ENCODE measurements at places on chromosomes 11 and 22. TPM values are rescaled to one million over a fixed set of nuclear protein-coding genes. Genes with fewer than 3 reads are reported as not detected.

GRCh38 chr11:33869481-33870422 lies 22.1 kb downstream of the LMO2 start:
- no peak for DNase-seq

DNA sequence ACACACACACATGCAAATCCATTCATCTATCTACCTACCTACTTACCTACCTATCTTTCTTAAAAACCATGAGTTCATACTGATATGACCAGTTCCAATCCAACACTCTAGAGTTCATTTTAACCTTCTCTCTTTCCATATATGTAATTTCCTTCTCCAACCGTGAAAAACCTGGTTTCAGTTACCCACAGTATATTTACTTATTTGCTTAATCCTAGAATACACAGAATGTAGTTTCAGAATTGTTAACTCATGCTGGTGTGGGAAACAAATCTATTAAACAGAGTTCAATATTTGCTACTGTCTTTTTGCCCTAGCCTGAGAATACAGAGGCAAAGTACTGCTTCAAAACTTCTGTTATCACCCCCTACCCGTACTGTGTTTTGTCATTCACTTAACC lies 101.3 kb downstream of the RRM1 start:
- DNase-seq = no peak

GRCh38 chr22:30272781-30273601 lies 6.3 kb upstream of the OSM start:
- no peak for DNase-seq

DNA sequence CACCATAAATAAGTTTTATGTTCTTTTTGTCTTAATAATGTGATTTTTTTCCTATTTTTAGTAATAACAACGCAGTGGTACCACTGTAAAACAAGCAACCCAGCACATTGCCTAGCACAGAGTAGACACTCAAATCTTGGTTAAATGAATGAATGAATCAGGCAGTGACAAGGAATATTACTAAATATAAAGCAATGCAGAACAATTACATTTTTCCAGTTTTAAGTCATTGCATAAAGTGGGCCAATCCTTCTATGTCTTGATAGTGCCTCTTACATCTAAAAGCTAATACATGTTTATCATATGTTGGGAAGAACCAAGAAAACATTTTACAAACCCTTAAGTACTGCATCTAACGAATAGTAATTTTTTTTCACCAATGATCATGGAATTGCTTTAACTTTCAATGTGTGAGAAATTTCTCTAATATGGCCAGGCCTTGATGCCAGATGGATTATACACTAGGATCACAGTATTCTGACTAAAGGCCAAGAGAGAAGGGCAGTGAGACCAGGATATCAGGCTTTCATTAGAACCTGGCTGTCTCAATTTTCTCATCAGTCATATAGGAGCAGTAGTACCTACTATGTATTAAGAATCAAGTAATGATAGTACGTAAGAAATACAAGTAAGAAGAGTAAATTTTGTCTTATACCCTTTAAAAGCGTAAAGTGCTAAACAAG lies 88.5 kb downstream of the TRIM44 start:
- no peak for DNase-seq

GRCh38 chr22:43828998-43829782 lies 17.1 kb upstream of the EFCAB6 start:
- no peak for DNase-seq

GRCh38 chr11:79663017-79663416 lies 222.2 kb upstream of the TENM4 start:
- DNase-seq = no peak

- DNase-seq = no peak
Measured at GRCh38 chr22:23467721-23468294, 112.3 kb downstream of the IGLL1 start.

- no peak for DNase-seq
Measured at GRCh38 chr22:19663821-19664355, 50.4 kb upstream of the SEPTIN5 start.

DNA sequence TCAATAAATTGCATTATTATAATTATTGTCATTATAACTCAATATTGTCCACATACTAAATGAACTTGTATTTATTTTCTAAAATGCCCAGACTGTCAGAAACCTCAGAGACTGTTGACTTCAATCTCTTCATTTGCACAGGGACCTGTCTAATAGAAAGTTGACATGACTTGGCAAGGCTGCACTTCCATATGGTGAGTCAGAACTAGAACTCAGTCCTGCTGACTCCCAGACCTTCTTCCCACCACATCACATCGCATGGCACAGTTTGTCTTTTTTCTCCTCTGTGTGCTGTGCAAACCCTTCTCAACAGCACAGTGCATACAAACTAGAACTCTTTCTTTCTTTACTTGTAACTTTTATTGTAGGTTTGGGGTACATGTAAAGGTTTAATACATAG lies 215.1 kb upstream of the BLID start:
- DNase-seq = no peak

DNA sequence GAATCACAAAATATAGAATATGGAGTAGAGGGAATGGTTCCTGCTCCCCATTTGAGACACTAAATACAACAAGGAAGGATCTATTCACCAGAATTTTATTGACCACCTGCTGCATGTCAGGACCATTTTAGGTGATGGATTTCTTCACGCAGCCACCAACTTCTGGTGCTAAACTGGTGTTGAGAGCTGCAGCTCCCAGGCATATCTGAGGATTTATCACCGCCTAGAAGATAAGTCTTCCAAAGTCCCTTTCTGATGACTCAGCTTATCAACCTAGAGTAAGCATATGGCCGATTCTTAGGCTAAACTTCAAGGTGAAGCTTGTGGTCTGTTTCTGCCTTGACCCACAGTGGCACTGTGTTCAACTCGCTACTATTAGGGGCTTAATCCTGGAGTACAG lies 6.7 kb downstream of the DDI1 start:
- no peak for DNase-seq

GRCh38 chr11:116384407-116384806 lies 388.4 kb downstream of the BUD13 start:
- no peak for DNase-seq

DNA sequence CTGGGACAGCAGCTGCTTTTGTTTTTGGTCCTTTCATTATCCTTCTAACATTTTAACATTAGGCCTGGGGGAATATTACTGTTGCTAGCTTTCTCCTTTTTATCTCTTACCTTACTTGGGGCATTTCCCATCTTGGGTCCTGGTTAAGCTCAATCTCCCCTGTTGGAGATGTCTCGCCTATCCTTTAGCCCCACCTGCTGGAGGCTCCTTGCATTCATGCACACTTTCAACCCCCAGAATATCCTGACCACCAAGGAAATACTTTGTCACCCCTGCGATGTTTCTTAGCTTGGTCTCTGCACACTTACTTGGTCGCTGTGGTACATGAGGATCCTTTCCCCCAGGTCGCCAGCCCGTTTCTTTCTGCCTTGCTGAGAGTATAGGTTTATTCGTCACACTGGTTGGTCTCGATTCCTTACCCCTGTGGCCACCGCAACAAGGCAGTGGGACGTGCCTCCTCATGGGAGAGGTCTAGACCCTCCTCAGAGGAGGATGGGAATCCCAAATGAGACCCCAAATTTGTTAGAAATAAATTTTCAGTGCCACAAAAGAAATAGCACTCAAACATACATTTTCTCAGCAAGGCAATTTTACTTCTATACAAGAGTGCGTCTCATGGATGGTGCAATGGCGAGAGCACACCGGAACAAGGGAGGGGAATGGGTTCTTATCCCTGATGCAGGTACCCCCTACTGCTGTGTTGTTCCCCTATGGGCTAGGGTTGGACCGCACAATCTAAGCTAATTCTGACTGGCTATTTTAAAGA lies 5.4 kb upstream of the TXN2 start:
- DNase-seq = no peak

DNA sequence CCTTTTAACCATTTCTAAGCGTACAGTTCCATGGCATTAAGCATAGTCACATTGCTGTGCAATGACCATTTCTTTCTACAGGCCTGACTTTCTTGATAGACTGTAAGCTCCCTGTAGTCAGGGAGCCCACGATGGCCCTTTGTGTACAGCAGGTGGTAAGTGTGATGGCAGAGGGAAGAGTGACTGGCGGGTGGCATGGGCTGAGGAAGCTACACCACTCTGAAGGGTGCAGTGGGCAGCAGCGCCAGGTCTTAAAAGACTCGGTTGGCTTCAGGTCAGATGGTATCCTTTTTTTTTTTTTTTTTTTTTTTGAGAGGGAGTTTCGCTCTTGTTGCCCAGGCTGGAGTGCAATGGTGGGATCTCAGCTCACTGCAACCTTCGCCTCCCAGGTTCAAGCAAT lies 1.6 kb downstream of the PPM1F start:
- no peak for DNase-seq

- no peak for DNase-seq
Measured at GRCh38 chr22:30296324-30296723, 7.0 kb upstream of the CASTOR1 start.

DNA sequence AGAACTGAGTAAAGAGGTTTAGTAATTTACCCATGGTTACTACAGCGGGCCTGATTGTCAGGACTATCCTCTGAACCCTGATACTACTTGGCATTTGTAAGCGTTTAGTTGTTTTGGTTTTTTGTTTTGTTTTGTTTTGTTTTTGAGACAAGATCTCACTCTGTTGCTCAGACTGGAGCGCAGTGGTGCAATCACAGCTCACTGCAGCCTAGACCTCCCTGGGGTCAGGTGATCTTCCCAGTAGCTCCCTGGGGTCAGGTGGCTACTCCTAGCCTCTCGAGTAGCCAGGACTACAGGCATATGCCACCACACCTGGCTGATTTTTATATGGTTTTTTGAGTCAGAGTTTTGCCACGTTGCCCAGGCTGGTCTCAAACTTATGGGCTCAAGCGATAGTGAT lies 118.6 kb downstream of the WNT11 start:
- no peak for DNase-seq

DNA sequence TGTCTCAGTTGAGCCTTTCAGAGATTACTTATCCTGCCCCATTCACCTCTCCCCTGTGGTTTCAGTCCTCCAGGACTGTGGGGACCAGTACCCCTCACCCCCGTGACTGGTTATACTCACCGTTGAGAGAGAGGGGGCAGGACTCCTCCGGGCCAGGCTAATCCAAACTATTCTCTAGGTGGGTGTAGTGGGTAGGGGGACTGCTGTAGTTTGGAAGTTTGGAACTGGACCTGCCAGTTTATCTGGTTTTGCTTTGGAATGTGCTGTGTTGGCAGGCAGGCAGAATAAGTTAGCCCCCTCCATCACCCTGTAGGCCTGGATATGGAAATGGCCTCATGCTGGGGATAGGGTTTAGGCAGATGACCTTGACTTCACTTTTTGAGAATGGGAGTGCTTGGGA lies 13.5 kb downstream of the TEAD1 start:
- no peak for DNase-seq

DNA sequence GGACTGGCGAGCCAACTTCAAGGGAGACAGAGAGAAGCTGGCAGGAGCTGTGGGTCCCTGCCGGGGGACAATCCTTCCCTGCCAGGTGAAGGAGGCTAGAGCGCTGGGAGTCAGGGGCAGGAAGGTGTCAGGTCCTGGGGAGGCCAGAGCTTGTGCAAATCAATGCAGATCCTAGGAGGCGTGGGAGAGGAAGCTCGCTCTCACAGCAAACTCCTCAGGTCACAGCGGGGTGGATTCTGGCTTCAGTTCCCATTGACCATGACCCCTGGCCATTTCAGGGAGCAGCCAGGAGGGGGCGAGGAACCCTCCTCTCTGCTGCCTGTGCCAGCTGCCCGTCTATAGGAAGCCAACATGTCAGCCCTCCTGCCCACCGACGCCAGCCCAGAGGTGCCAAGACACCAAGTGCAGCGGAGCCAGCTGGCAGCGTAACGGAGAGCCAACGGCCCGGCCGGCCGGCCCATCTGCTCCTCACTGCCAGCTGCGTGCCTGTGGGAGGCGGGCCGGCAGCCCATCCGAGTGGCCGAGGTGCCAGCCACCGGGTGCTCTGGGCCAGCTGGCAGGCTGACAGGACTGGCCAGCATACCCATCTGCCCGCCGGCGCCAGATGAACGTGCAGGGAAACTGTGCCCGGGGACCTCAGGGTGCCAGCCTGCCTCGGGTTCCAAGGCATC lies 374.8 kb downstream of the MIAT start:
- no peak for DNase-seq

- no peak for DNase-seq
Measured at GRCh38 chr11:130477586-130478203, 29.2 kb downstream of the ADAMTS15 start.

GRCh38 chr11:129331217-129331616 lies 44.4 kb upstream of the BARX2 start:
- DNase-seq = no peak

- no peak for DNase-seq
Measured at GRCh38 chr22:17806437-17806836, 32.2 kb upstream of the BID start.

- DNase-seq = no peak
Measured at GRCh38 chr11:132056689-132057088, 686.3 kb downstream of the NTM start.

- no peak for DNase-seq
Measured at GRCh38 chr22:42410708-42411107, 21.5 kb downstream of the NFAM1 start.

GRCh38 chr22:32536352-32536751 lies 61.7 kb downstream of the FBXO7 start:
- no peak for DNase-seq

- no peak for DNase-seq
Measured at GRCh38 chr22:31840585-31840984, 86.8 kb downstream of the DEPDC5 start.

DNA sequence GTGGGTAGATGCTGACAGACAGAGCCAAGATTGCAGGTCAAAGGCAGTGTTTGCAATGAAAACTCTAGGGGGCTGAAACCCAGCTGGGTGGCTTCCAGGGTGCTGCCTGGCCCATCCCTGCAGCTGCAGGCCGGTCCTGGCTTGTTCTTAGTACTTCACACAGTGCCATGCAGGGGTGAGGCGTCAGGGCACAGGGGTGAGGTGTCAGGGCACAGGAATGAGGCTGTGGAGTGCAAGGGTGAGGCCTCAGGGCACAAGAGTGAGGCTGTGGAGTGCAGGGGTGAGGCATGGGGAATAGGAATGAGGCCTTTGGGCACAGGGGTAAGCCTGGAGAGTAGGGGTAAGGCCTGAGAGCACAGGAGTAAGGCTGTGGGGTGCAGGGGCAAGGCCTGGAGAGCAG lies 337.6 kb downstream of the TBC1D22A start:
- DNase-seq = no peak

- no peak for DNase-seq
Measured at GRCh38 chr11:107648242-107648641, 57.3 kb downstream of the ELMOD1 start.

- DNase-seq = no peak
Measured at GRCh38 chr11:6654281-6655019, 1.2 kb downstream of the DCHS1 start.

RCN1 gene
- 75.3 TPM for total RNA-seq

DUSP8 gene
- 0.47 TPM for total RNA-seq

LMNTD2 gene
- 2.0 TPM for total RNA-seq

TSSK2 gene
- not detected for total RNA-seq

KIF18A gene
- 1.7 TPM for total RNA-seq

MRGPRE gene
- not detected for total RNA-seq

SUSD2 gene
- 2.3 TPM for total RNA-seq

CNGA4 gene
- total RNA-seq = not detected

CLMP gene
- 172 TPM for total RNA-seq

ESAM gene
- 70.0 TPM for total RNA-seq

VWCE gene
- 4.8 TPM for total RNA-seq
